Retina (tissue), 1 donor: ENCODE measurements at places on chromosomes 5 and 9.

GRCh38 chr5:83157163-83157562, 79.8 kb downstream of the XRCC4 start:
- no peak for DNase-seq

DNA sequence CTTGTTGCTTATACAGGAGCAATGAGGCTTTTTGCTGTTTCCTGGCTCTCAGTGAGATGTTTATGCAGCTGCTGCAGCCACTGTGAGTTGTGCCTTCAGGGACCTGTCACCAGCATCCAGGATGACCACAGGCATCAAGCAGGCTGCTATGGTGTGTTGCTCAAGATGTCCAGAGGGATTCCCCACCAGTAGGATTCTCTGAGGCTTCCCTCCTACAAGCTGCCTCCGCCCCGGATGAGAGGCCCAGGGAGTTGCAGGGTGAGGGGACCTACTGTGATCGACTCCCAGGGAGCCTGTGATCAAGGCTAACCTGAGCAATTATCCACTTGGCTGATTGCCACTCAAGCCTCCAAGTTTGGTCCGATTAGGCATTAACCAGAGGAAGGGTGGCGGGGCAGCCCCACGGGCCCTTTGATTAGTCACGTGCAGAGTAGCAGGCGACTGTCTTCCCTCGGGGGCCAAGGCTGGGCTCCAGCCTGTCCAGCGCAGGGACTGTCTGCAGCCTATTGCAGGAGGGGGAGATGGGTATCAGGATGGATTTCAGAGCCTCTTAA, 1.8 kb upstream of the FAT2 start:
- DNase-seq, result peak; percentile 57

- DNase-seq, result no peak
Measured at GRCh38 chr9:136754059-136754572, 3.9 kb downstream of the LCN8 start.

- DNase-seq, result no peak
Measured at GRCh38 chr9:113678119-113678858, 197.8 kb upstream of the ZNF618 start.

DNA sequence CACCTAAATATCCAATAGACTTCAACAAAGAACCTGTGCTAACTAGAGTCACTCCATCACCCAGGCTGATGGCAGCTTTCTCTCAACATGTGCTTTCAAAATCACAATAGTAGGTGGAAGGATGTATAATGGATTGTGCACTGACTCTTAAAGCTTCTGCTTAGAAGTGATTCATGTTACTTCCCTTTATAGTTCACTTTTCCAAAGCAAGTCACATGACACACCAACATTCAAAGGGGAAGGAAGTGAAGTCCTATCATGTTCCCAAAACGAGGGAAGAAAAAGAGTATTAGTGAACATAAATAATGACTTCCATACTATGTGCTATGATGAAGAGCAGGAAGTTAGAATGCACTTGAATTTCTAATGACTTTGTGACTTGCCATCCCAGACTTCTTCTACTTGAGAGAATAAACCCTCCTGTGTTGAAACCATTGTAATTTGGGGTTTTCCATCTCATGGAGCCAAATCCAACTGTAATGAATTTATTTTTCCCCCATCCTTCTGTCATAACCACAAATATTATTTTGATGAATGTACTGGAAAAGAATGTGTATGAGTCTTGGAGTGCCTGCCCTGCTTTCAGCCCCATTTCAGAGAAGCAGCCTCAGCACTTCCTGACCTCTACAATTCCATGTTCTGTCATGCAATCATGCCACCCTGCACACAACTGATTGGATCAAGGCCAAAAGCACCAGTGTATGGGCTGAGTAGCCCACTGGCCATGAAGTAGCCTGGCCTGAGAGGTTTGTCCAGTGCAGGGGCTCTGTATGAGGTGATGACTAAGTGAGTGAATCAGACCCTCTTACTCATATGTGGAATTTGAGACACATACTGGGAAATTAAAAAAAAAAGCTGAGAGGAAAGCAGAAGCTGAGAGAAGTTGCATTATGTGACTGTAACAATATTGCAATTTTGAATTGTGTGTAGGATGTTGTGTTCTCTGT, 525.9 kb upstream of the CLINT1 start:
- DNase-seq, result no peak

- no peak for DNase-seq
Measured at GRCh38 chr5:55855509-55855908, 4.4 kb downstream of the IL31RA start.

- no peak for DNase-seq
Measured at GRCh38 chr9:68978066-68978465, 35.8 kb downstream of the PRKACG start.
